ENCODE measurements at places on chromosomes 11 and 22.

DNA sequence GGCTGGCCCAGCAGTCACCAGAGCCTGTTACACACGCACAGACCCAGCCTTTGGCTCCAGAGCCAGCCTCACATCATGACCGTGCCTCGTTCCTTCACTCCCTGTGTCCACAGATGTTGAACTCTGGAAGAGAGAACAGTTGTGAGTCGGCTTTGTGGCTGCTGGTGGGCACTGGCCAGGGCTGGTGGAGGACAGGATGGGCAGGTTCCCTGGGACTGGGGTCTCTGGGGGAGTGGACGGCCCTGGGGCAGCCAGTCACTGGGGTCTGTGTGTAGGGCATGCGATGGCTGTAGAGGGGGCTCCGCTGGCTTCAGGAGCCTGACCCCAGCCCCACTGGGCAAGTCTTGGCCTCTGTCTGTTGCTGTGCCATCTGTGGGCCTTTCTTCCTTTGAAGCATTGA, 1070.1 kb downstream of the BRD1 start:
- DNase-seq: no peak

DNA sequence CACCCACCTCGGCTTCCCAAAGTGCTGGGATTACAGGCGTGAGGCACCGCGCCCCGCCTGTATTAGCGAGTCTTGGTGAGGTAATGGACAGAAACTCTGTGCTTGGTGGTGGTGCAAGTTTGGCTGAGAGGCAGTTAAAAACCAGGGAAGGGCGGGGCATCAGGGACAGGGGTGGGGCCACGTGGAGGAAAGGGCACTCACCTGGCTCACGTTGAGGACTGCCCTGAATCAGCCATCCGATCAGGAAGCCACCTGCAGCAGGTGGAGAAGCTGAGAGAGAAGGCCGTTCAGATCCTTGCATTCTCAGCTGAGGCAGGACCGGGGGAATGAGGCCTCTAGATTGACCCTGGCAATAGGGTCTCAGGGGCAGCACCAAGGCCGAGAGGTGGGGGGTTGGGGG, 12.1 kb upstream of the CHRM1 start:
- DNase-seq: no peak

DNA sequence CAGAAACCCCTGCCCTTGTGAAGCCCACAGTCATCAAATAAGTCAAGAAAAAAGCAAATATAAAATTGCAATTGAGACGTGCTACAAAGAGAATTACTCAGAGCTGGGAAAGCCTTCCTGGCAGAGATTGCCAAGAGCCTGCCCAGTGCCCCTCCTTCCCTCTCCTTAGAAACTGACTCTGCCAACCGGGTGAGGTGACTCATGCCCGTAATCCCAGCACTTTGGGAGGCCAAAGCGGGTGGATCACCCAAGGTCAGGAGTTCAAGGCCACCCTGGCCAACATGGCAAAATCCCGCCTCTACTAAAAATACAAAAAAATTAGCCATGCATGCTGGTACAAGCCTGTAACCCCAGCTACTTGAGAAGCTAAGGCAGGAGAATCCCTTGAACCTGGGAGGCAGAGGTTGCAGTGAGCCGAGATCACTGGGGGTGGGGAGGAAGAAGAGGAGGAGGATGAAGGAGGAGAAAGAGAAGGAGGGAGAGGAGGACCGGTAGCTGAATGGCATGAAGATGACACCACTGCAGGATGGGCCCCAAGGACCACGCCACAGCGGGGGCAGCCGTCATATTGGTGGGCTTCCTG, 76.1 kb upstream of the RTL6 start:
- DNase-seq: no peak

- no peak for DNase-seq
Measured at GRCh38 chr22:28247136-28247535, 328.1 kb upstream of the PITPNB start.

- DNase-seq: no peak
Measured at GRCh38 chr11:11899401-11899800, 57.6 kb downstream of the USP47 start.

GRCh38 chr22:36405221-36405661, 17.5 kb upstream of the MYH9 start:
- DNase-seq: no peak

DNA sequence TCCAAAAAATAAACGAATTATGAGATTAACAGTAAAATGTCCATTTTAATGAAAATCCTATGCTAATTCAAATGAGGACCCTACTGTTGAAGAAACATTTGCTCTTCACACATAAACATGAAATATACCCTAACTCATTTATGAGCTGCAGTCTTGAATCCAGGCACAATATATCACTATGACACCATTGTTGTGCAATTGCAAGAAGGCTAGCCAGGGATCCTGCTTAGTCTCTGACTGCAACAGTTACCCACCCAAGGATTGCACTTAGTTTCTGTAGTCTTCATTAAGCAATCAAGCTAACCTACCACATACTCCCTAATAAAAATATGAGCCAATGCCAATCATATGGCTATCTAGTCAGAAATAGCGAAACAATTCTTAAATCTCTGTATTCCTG, 981.0 kb upstream of the FAT3 start:
- no peak for DNase-seq

DNA sequence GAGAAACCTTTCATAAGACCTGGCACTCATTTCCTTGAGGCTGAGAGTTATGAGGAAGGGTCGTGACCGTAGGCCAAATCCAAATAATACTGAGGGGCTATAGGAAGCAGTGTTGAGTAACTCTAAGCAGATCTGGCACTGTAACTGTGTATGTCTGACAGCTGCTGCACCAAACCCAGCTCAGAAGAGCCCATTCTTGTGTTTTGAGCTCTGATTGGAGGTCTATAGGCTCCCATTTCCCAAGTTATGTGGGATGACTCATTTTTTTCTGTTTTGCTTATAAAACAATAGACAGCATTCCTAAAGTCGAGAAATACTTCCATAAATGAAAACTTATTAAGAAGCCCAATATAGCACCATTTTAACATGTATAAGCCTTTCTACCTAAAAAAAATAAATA, 645.8 kb downstream of the DLG2 start:
- no peak for DNase-seq

GRCh38 chr11:17575431-17576425, 28.7 kb downstream of the OTOG start:
- no peak for DNase-seq

GRCh38 chr11:19952911-19953310, 207.4 kb downstream of the DBX1 start:
- no peak for DNase-seq

DNA sequence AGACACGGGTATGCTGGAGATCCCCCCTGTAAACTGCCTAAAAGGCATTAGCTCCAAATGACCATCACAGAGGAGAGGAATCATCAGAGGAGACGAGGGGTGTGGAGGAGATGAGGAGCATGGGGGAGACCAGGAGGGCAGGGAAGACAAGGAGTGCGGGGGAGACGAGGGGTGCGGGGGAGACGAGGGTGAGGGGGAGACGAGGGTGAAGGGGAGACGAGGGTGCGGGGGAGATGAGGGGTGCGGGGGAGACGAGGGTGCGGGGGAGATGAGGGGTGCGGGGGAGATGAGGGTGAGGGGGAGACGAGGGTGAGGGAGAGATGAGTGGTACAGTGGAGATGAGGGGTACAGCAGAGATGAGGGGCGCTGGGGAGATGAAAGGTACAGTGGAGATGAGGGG, 17.5 kb upstream of the GAL start:
- DNase-seq: no peak

DNA sequence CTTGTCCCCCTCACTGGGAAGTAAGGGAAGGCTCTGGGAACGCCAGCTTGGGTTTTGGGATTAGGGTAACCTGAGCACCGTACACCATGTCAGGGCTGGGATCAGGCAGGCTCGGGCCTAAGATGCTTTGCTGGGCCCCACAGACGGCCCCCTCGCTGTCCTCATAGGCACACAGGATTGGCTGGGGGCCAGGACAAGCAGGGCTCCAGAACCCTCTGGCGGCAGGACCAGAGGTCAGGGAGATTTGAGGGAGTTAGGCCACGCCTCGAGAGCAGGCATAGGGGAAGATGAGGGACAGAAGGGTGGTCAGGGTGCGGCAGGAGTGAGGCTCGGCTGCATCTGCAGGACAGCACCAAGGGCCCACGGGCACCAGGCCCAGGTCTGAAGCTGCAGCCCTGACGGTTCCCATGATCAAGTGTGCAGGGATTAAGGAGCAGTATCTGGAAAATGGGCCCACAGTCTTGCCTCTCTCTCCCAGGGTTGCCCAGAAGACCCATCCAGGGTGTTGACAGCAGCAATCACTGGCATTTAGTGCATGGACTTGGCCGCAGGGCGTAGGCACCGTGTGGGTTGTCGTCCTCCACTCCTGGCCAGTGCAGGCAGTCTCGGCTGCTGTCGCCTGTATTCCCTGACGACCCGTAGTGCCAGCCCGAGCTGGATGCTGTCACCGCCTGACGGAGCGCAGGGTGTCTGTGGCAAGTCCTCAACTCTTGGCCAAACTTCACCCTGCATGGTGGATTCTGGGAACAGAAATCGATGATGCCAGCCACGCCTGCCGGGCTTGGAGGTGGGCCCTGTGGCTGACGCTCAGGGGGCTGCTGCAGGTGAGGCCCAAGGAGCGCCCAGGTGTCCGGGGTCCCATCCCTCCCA, 15.7 kb upstream of the GNB1L start:
- DNase-seq: no peak

GRCh38 chr11:115300660-115301428, 203.4 kb downstream of the CADM1 start:
- DNase-seq: no peak

- no peak for DNase-seq
Measured at GRCh38 chr11:2782769-2783168, 83.0 kb upstream of the KCNQ1OT1 start.

DNA sequence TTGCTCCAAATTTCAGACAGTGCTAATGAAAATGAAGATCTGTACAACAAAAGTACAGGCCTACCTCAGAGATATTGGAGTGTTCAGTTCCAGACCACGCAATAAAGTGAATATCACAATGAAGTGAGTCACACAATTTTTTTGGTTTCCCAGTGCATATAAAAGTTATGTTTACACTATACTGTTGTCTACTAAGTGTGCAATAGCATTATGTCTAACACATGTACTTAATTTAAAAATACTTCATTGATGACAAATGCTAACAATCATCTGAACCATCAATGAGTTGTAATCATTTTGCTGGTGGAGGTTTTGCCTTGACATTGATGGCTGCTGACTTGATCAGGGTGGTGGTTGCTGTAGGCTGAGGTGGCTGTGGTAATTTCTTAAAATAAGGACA, 60.6 kb upstream of the E2F8 start:
- DNase-seq: no peak

- DNase-seq: no peak
Measured at GRCh38 chr22:50439871-50440331, 34.9 kb downstream of the SBF1 start.

DNA sequence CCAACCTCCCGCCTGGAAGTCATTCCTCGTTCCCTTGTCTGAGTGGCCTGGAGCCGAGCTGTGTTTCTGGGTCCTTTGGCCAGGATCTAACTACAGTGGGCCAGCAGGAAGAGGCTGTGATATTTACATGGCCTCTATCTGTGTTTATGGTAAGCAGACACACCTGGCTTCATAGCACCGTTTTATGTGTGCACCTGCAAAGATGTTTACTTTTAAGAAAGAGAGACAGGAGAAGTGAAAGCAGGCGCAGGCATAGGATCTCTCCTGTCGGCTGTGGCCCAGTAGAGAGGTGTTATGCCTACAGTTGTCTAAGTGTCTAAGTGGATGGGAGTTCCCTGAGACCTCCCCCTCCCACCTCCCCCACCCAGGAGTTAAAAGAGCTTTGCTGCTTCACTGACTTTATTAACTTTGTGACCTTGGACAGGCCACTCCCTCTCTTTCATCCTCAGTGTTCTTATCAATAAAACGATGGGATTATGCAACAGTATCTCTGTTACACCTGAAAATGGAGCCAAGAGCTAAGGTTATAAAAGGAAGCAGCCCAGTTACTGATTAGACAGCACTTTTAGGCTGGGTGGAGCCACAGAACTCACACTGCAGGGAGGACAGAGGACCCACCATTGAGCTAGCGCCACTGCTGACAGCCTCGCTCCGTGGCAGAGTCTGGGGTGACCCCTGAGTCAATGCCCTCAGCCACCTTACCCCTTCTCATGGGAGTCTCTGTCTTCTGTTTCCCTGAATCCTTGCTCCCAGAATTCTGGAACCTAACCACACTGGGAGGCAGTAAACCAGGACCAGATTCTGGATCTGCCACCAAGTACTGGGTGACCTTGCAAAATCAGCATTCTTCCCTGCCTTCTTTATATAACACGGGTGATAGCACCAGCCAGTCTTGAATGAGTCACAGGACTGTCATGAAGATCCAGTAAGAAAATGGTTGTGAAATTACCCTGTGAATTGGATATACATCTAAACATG, 22.0 kb downstream of the ST14 start:
- peak; percentile 86 for DNase-seq

GRCh38 chr22:32717337-32718240, 83.9 kb upstream of the TIMP3 start:
- no peak for DNase-seq

DNA sequence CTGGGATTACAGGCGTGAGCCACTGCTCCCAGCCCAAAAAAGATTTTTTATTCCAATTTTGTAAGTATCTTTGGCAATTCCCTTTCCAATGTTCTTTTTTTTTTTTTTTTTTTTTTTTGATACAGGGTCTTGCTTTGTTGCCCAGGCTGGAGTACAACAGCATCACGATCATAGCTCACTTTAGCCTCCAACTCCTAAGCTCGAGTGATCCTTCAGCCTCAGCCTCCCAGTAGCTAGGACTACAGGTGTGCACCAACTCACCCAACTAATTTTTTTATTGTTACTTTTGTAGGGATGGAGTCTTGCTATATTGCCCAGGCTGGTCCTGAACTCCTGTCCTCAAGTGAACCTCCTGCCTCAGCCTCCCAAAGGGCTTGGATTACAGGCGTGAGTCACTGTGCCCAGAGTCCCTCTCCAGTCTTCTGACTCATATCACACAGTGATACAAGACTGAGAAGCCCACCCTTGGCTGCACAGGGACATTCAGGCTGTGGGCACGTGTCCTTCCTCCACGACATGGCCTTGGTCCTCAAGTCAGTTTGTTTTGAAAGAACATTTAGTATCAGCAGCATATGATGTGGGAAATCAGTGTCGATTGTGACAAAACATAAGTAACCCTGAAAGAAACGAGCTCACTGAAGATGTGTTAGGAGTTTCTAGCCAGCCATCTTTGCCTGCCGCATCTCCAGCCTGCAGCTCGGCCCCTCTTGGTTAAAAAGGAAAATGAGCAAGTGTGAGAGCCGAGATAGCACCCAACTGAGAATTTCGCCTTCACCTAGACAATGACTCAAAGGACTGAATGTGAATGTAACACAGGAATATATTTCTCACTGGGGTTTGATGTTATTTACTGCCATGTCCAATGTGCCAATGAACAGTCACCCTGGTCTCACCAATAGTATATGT, 175.5 kb downstream of the MN1 start:
- no peak for DNase-seq

- DNase-seq: no peak
Measured at GRCh38 chr11:119671561-119672015, 57.4 kb downstream of the NECTIN1 start.

GRCh38 chr11:62705880-62706849, 1.1 kb downstream of the BSCL2 start:
- DNase-seq: peak; percentile 97

GRCh38 chr22:21759646-21760376, 24.2 kb upstream of the YPEL1 start:
- DNase-seq: no peak

All from NCI-H345 (cell line).